Stimulated activated CD4-positive, alpha-beta T cell treated with anti-CD3 and anti-CD28 coated beads, TNF-alpha, amount 100 ng/mL, for 4 hours (primary cell): ENCODE measurements at places on chromosomes 4 and X.
A peak's percentile ranks its signal among the peaks of the same experiment; 100 is the strongest.

GRCh38 chr4:151359576-151359975 lies 34.2 kb upstream of the SH3D19 start:
- no peak for DNase-seq

GRCh38 chrX:50093625-50094024 lies 107.2 kb downstream of the AKAP4 start:
- DNase-seq: no peak

DNA sequence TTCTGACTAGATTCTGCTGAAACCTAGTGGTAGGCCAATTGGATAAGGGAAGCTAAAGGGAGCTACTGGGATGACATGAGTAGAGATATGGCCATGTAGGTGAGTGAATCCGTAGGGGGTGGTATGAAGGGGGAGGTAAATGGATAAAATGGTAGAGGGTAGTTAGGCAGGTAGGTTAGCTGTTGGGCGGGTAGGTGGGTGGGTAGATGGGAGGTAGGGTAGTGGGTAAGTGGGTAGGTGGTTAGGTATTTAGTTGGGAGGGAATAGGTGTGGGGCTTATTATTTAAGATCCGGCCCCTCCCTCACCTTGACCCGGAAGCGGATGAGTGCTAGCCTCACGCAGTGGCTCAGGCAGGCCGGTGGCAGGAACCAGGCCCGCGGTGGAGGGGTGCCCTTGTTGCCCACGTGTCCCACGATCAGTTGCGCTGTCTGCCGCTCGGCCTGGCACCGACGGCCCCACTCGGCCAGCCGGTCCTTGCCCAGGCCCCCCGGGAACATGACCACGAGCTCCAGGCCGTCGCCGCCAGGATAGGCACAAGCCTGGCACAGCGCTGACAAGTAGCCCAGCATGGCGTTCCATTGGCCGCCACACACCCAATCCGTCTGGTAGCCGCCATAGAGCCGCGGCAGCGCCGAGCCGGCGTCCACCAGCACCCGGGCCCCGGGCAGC lies 725 bp downstream of the FAM120C start:
- DNase-seq: peak; percentile 49

- DNase-seq: no peak
These were observed 5.3 kb upstream of the STBD1 start for GRCh38 chr4:76301068-76301774.

DNA sequence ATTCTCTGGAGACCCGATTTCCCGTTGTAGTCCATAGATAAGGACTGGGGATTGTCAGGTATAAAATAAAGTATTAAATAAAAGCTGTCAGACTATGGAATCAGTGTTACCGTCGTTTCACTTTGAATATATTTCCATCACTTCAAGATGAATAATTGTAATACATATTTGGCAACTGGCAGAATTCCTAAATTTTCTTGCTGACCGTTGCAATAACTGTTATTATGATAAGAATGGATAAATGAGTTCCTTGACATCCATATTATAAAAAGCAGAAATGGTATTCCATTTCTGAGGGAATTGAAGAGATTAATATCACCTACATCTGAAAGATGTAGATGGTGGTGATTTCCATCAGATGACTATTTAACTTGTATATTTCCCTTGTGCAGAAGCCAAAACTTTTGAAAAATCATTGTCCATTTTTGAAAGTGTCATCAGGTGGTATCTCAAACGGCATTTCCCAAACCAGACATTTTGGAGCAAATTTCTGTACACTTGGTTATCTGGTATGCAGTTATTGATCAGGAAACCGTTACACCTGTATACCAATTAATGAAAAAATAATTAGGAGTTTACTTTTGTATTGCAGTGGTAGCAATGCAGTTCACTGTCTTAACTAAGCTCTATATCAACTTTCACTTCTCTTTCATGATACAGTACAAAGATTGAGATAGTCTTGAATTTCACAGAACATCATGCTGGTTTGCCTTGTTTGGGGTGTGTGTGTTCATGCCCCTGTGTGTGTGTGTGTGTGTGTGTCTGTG lies 878.5 kb downstream of the PCDH18 start:
- DNase-seq: no peak

DNA sequence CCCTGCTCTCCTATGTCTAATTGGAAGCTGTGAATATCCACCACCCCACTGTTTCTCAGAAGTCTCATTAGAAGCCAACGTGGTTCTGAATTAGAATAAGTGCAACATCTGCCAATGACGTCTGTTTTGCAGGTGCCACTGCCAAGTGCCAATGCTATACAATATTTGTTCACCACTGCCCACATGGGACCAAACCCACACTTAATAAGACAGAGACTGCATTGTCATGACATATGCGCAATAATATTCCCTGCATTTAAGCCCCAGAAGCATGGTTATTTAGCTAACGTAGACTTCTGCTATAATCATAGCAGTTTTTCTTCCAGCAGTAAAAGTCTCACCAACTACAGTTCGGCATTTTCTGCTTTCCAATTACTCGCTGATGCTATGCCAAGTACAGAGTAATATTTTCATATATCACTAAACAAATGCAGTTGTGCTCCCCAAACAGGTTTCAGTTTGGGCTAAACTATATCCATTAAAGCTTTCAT lies 262.5 kb upstream of the PCDH18 start:
- no peak for DNase-seq

- DNase-seq: no peak
These were observed 28.5 kb upstream of the PTPN13 start for GRCh38 chr4:86565651-86566050.

DNA sequence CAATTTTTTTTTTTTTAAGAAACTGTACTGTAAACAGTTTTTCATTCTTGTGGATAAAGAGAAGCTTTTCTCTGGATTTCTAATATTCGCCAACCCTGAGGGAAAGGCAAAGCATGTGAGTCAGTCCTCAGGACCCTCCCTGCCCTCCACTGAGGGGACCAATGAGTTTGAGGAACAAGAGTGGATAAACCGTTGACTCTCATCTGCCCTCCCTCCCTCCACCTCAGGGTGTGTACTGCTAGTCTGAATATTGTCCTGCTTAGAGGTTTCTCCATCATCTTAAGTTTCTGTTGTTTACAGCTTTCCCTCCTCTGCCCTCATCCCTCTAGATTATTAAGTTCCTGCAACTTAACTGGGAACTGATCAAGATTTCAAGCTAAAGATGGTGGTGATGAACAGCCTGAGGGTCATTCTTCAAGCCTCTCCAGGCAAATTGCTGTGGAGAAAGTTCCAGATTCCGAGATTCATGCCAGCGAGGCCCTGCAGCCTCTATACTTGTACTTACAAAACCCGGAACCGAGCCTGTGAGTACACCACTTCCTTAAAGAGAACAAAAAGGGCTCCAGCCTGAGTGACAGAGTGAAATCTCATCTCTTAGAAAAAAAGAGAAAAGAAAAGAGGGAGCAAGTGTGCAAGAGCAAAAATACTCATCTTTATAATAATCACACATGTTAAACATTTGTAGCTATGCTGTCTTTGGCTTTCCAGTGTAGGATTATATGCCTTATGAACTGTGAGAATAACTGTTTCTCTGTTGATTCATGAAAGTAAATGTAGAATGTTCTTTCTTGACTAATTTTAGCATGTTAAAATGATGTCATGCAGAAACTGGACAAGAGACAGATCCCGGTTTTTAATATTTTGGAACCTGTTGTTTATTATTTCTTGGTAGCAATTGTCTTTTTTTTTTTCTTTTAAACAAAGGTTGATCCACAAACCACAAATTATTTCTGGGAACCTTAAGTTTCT lies 11.9 kb downstream of the CA5B start:
- no peak for DNase-seq

GRCh38 chr4:54315561-54316538 lies 86.8 kb downstream of the PDGFRA start:
- DNase-seq: no peak

DNA sequence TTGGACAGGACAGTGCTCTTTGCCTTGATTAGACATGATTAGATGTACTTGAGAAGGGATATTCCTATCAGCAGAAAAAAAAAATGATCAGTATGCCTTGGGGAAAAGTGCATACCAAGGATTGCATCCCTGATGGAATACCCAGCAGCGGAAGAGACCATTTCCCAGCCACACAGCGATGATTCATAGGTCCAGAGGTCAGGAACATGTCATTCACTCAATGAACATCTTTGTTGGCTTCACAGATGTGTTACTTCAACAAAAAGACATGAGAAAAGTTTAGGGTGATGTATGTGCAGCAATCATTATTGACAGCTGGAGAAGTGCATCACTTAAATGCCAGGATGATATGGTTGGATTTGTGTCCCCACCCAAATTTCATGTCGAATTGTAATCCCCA lies 293.5 kb downstream of the ZNF674 start:
- DNase-seq: no peak

- no peak for DNase-seq
These were observed 70.0 kb downstream of the DCHS2 start for GRCh38 chr4:154421618-154422017.

GRCh38 chr4:159097785-159098184 lies 5.1 kb upstream of the RAPGEF2 start:
- DNase-seq: no peak
